ENCODE measurements at places on chromosomes 4 and X.

DNA sequence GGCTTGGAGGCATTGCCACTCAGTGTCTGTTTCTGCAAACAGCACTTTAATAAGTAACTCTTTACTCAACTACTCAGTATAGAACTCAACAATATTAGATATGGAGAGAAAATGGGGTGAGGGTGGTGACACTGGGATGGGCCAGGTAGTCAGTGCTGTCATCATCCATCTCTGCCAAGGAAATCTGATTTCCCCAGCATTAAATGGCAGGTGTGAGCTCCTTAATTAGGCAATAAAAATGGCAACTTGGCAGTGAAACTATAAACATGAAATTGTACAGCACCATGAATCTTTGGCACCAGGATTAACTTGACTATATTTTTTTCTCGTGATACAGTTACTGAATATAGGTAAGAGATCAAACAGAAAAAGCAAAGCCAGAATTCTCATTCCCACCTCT lies 146.2 kb downstream of the GLRA2 start:
- no peak for DNase-seq

- no peak for DNase-seq
These were observed 111.8 kb downstream of the TMEM144 start for GRCh38 chr4:158322109-158322508.

- DNase-seq = no peak
These were observed 50.1 kb upstream of the ADRA2C start for GRCh38 chr4:3715855-3716630.

- no peak for DNase-seq
These were observed 50.2 kb upstream of the BCOR start for GRCh38 chrX:40147971-40148370.

DNA sequence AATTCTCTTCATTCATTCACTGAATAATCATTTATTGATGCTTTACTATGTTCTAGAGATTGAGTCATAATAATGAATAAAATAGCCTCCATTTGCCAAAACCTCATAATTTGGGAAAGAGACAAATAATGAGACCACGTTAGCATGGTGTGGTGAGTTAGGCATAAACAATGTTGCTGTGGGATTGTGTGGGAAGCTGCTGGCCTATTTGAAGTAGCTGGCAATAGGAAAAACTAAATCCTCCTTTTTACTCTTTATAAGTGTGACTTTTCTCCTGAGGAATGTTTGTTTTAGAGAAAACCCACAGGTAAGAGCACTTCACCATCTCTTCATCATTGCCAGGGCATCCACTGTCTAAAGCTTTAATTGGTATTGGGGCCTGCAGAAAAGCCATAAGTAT lies 95.3 kb downstream of the AREG start:
- no peak for DNase-seq

GRCh38 chr4:149933883-149934282 lies 118.2 kb upstream of the IQCM start:
- DNase-seq = no peak

- no peak for DNase-seq
These were observed 123.6 kb upstream of the NR3C2 start for GRCh38 chr4:148565801-148566200.

- DNase-seq = peak; percentile 7
These were observed at the start of gene SETD7 for GRCh38 chr4:139556071-139556723. TSS of gene SETD7 (minus strand) at chr4:139556219. CDS start at chr4:139556137, 82 bp downstream.

- DNase-seq = no peak
These were observed 18.0 kb upstream of the MAEA start for GRCh38 chr4:1271686-1272085.

DNA sequence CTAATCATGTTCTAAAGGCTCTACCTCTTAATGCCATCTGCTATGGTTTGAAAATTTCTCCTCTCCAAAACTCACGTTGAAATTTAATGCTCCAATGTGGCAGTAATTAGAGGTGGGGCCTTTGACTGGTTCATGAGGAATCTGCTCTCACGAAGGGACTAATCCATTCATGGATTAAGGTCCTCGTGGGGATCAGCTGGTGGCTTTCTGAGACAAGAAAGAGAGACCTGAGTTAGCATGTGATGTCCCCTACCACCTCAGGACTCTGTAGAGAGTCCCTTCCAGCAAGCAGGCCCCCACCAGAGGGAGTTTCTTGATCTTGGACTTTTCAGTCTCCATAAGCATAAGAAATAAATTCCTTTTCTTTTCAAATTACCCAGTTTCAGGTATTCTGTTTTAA lies 65.3 kb downstream of the WDFY3 start:
- DNase-seq = no peak

- DNase-seq = no peak
These were observed 544.7 kb downstream of the NLGN4X start for GRCh38 chrX:5683996-5684395.

- DNase-seq = no peak
These were observed 6.9 kb downstream of the PJA1 start for GRCh38 chrX:69158166-69158980.

GRCh38 chrX:2962381-2962780 lies 33.2 kb upstream of the ARSD start:
- DNase-seq = no peak

DNA sequence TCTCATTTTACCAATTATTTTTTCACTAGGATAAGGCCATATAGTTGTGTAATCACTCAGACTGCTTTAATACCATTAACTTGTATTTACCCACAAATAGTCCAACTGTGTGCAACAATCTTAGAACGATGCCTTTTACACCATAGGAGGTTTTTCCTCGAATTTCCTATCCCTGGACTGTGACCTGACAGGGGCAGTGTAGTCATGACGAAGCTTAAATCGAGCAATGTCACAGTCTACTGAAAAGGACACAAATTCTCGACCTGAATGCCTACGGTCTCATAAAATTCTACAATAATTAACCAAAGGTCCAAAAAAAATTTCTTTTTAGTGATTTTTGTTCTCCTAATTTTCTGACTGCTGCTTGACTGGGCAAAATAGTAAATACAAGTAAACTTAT lies 208.9 kb downstream of the ADAMTS3 start:
- DNase-seq = no peak

DNA sequence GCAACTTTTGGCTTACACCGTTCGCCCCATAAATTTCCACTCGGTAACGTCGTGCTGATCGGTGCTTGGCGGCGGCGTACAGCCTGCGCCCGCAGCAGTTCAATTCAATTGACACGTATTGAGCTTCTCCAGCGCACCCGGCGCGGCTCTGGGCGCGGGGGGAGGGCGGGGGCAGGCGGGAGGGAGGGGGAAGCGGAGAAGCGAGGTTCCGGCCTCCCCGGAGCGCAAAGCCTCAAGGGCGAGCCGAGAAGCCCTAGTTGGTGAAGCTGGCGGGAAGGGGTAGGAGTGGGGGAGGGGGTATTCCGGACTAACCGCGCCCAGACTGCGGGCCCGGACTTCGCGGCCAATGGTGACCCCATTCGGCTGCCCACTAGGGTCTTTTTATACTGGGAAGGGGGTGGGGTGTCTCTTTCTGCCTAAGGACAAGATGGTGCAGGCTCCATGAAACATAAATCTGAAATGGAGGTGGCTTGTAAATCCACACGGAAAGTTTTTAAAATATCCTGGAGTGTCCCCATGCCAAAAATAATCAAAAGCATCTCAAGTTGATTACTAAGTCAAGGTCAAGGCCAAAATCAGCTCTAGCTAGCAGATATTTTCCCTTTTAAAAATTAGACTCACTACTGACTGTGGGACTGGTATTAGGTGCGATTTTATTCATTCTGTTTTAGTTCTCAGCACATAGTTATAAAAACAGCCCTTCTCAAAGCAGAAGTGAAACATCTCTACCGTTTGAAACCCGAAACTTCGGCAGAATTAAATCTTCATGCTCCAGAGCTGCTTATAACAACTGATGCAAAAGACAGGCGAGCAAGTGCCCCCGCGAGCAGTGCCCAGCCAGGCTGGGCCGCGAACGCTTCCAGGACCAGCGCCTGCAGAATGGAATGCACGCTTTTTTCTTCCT lies 1.5 kb upstream of the BCOR start:
- DNase-seq = no peak

- DNase-seq = no peak
These were observed 62.4 kb downstream of the TMEM165 start for GRCh38 chr4:55458164-55458563.

All from cerebellar nuclear complex (tissue), 1 donor.